Spinal cord (tissue), 10 donors: ENCODE measurements at places on chromosomes 16 and 17. TPM values are rescaled to one million over a fixed set of nuclear protein-coding genes. Genes with fewer than 3 reads are reported as not detected.

PLCG2 gene
- total RNA-seq: 13.6 TPM

CLEC18B gene
- total RNA-seq: 1.3 TPM

FXR2 gene
- total RNA-seq: 59.3 TPM

ALOXE3 gene
- 0.17 TPM for total RNA-seq

KRTAP3-1 gene
- total RNA-seq: not detected

ENPP7 gene
- total RNA-seq: not detected

CCL15 gene
- not detected for total RNA-seq

C17orf67 gene
- total RNA-seq: 2.6 TPM

SYT17 gene
- total RNA-seq: 13.5 TPM

AANAT gene
- 0.20 TPM for total RNA-seq

SLC5A10 gene
- total RNA-seq: not detected

GJC1 gene
- total RNA-seq: 17.9 TPM

GLP2R gene
- 1.5 TPM for total RNA-seq

OR3A2 gene
- total RNA-seq: 1.9 TPM

CCL3 gene
- total RNA-seq: 6.0 TPM

CTF1 gene
- total RNA-seq: 2.1 TPM

CYBA gene
- 147 TPM for total RNA-seq

CTCF gene
- 39.7 TPM for total RNA-seq

TP53TG3 gene
- not detected for total RNA-seq

HYDIN gene
- 14.6 TPM for total RNA-seq

NAGS gene
- 1.6 TPM for total RNA-seq

NETO2 gene
- 43.8 TPM for total RNA-seq

ZNF286A gene
- total RNA-seq: 39.2 TPM

OR2C1 gene
- total RNA-seq: 1.3 TPM

LCAT gene
- total RNA-seq: 18.4 TPM

PRM3 gene
- total RNA-seq: not detected

VTN gene
- 0.40 TPM for total RNA-seq

GPRC5C gene
- total RNA-seq: 16.3 TPM

TM4SF5 gene
- not detected for total RNA-seq

SPATA32 gene
- total RNA-seq: not detected

PDIA2 gene
- 8.0 TPM for total RNA-seq

KIF18B gene
- total RNA-seq: 2.0 TPM

PMFBP1 gene
- 2.2 TPM for total RNA-seq

ZCCHC14 gene
- total RNA-seq: 16.8 TPM

GRIN2C gene
- total RNA-seq: 2.2 TPM

GUCY2D gene
- total RNA-seq: 0.39 TPM

LLGL2 gene
- 2.0 TPM for total RNA-seq

TUBB3 gene
- 607 TPM for total RNA-seq

CD300E gene
- total RNA-seq: 0.17 TPM

HNF1B gene
- not detected for total RNA-seq

MCRIP1 gene
- total RNA-seq: 51.0 TPM

ARSG gene
- 18.8 TPM for total RNA-seq

PIPOX gene
- total RNA-seq: 4.4 TPM

CYB5D1 gene
- 21.9 TPM for total RNA-seq

LRRC37A3 gene
- 18.4 TPM for total RNA-seq

KRTAP9-3 gene
- total RNA-seq: not detected

CHST5 gene
- 0.33 TPM for total RNA-seq

FNDC8 gene
- total RNA-seq: not detected

USP22 gene
- total RNA-seq: 239 TPM

GOSR2 gene
- total RNA-seq: 43.6 TPM

EVPL gene
- 0.17 TPM for total RNA-seq
